ENCODE measurements at places on chromosomes 2 and 18.

- no peak for DNase-seq
These were observed 395.6 kb downstream of the RND3 start for GRCh38 chr2:150091846-150092245.

DNA sequence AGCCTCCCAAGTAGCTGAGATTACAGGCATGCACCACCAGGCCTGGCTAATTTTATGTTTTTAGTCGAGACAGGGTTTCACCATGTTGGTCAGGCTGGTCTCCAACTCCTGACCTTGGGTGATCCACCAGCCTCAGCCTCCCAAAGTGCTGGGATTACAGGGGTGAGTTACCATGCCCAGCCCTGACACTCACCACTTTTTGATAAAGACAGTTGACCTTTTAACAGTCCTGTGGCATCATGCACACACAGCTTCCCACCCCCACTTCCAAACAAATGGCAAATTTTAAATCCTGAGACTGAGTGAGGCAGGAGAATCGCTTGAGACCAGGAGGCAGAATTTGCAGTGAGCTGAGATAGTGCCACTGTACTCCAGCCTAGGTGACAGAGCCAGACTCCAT lies 6.2 kb upstream of the DNAJB2 start:
- no peak for DNase-seq

- DNase-seq = no peak
These were observed 132.1 kb downstream of the NFATC1 start for GRCh38 chr18:79527656-79528315.

- DNase-seq = no peak
These were observed 158.7 kb downstream of the CLIP4 start for GRCh38 chr2:29273685-29274611.

GRCh38 chr2:36329746-36330472 lies 25.7 kb upstream of the CRIM1 start:
- DNase-seq = no peak

DNA sequence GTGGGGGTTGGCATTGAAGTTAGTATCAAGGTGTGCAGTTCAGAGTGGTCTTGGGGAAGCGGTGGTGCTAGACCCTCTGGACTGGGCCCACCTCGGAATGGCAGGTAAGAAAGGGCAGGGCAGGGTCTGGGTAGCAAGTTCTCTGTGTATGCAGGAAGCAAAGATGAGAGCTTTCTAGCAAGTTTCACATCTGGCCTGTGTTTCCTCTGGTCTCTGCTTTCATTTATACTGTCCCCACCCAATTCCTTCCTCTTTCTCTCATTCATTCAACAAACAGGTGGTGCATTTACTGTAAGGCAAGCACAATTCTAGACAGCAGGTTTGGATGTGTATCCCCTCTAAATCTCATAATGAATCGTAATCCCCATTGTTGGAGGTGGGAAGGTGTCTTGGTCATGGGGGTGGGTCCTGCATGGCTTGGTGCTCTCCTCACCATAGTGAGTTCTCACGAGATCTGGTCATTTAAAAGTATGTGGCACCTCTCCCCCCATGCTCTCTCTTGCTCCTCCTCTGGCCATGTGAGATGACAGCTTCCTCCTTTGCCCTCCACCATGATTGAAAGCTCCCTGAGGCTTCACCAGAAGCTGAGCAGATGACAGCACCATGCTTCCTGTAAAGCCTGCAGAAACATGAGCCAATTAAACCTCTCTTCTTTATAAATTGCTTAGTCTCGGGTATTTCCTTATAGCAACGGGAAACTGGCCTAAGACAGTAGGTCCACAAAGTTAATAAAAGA lies 51.8 kb downstream of the PKDCC start:
- DNase-seq = no peak

- no peak for DNase-seq
These were observed 46.4 kb upstream of the ODC1 start for GRCh38 chr2:10494351-10495066.

- no peak for DNase-seq
These were observed 1167.5 kb downstream of the DPP10 start for GRCh38 chr2:115609978-115610377.

DNA sequence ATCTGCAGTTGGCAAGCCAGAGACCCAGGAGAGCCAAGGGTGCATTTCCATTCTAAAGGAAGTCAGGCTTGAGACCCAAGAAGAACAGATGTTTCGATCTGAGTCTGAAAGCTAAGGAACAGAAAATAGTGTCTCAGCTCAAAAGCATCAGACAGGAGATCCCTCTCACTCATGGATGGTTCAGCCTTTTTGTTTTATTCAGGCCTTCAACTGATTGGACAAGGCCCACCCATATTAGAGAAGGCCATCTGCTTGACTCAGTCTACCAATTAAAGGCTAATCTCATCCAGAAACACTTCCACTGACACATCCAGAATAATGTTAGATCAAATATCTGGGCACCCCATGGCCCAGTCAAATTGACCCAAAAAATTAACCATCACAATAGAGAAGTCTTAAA lies 255.0 kb downstream of the TXNL1 start:
- DNase-seq = no peak

DNA sequence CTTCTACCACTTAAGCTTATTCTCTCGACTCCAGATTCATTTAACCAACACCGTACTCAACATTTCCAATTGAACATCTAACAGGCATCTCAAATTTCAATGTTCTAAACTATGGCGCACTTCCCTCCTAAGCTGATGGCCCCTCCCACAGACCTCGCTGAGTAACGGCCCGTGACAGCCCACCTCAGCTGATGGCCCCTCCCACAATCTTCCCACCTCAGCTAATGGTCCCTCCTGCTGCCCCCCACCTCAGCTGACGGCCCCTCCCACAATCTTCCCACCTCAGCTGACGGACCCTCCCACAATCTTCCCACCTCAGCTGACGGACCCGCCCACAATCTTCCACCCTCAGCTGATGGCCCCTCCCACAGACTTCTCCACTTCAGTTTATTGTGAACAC lies 57.1 kb upstream of the TSPYL6 start:
- no peak for DNase-seq

DNA sequence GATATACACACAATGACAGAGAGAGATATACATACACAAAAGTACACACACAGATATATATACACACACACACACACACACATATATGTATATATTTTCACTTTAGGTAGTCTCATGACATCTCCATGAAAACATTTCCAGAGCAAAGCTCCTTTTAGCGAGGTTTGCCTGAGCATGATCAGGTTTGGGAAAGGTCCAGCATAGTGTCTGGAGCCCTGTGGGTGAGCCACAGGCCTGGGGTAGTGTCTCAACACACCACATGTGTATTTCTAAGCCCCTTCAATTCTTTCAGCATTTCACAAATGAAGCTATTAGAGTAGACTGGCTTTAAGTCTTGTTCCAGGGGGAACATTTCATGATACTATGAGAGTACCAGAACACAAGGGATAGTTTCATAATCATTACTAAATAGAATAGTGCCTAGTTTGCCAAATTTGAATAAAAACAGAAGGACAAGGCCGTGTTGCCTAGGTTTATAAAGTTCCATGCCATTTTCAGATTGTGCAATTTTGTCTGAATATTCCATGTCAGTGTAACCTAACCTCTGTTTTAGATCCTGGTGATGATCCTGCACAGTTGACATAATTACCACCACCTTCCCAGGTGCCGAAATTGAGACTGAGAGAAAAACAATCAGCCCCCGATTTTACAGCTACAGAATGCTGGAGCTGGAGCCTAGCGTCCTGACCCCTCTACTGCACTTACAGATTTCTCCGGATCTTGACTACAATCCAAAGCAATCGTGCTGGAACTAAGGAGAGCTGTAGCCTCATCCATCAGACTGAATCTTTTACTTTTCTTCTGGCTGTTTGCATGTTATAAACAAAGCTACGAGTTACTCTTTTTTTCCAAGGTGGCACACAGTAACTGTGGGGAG lies 332.7 kb downstream of the CYRIA start:
- DNase-seq = no peak

DNA sequence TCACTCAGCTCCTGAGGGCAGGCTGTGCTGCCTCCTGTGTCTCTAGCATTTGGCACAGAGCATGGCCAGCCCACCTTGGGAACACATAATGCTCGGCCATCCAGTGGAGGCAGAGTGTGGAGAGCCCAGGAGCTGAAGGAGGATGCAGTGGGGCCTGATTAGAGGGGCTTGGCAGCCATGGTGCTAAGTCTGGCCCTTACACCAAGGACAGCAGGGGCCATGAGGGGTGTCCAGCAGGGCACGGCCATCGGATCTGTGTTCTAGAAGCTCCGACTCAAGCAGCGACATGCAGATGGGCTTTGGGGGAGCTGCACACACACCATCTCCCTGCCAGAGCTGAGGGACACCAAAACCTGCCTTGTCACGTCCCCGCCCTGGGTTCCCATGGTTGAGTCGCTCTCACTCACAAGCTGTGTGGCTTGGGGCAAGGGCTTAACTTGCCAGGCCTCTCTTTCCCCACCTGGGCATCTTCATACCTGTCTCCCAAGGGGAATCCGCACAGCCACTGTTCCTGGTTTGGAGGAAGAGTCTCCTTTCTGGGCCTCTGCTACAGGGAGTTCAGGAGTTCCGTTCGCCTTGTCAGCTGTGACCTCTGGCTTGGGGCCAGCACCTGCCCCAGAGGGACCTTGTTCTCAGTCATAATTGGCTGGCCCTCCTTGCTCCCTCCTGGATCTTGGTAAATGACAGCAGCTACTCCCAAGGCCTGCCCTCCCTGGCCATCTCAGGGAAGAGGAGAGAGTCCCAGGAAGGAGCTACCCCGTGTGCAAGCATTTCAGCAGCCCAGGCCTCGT lies 1.3 kb upstream of the TOGARAM2 start:
- DNase-seq = peak; percentile 29

- DNase-seq = peak; percentile 60
These were observed 891 bp upstream of the FTCDNL1 start for GRCh38 chr2:199851883-199852282.

DNA sequence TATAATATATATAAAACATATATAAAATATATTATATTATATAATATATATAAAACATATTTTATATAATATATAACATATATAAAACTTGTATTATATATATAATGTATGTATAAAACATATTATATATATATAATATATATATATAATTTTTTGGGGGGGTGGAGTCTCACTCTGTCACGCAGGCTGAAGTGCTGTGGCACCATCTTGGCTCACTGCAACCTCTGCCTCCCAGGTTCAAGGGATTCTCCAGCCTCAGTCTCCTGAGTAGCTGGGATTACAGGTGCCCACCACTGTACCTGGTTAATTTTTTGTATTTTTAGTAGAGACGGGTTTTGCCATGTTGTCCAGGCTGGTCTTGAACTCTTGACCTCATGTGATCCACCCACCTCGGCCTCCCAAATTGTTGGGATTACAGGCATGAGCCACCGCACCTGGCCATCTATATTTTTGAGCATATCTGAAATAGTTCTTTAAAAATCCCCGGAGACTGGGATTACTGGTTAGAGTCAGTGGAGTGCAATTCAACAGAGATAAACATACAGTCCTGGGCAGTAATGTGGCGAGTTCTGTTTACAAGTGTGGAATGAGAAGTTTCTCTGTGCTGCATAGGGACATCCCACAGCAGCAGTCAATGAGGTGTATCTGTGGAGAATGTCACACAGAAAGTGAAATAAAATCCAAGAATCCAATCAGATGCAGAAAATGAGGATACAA lies 208.4 kb downstream of the MYCN start:
- no peak for DNase-seq

DNA sequence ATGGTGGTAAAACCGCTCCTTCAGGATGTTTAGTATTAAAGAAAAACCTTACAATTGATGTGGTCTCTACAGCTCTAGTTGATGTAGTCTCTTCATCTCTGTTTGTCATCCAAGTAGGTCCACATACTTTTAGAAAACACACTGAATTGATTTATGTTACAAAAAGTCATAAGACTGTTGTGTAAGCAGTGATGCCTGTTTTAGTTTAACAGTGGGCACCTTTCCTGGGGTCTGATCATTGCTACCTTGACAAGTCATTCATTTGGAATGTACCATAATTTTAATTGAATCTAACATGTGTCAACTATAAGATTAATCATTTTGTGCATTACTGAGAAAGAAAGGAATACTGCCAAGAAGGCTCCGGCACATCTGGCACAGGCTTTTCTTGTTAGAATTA lies 34.3 kb downstream of the GIGYF2 start:
- DNase-seq = no peak

DNA sequence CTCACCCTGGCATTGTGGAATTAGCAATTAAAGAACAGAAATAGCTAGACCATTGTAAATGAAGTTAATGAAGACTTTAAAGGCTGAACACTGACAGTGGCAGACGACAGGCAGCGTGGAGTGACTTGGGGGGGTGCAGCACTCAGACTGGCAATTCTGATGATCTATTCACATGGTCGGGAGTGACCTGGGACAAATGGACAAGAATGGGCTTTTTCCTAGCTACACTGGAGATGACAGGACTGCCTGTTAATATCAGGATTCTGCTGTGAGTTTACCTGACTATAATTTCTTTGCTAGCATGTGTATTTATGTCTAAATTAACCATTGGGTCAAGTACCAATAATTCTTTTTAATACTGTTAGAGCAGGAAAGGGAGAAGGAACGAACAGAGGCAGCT lies 199.6 kb downstream of the FBXO15 start:
- DNase-seq = no peak

GRCh38 chr2:219204425-219205164 lies 2.0 kb upstream of the ZFAND2B start:
- DNase-seq = no peak

GRCh38 chr2:168819050-168819715 lies 16.7 kb downstream of the NOSTRIN start:
- no peak for DNase-seq

DNA sequence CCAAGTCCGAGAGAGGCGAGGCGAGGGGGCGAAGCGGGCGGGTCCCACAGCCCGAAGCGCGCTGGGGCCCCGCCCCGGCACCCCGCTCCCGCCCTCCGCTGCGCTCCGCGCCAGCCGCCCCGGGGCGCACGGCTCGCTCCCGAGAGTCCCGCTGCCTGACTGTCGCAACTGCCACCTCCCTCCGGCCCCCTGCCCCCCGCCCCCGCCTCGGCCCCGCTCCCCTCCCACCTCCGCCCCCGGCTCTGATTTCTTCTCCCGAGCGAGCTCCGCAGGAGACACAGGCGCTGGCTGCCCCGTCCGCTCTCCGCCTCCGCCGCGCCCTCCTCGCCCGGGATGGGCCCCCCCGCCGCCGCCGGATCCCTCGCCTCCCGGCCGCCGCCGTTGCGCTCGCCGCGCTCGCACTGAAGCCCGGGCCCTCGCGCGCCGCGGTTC lies at the start of gene WNT6:
TSS of gene WNT6 (plus strand) at position 250 of the 432 bp plus-strand sequence. CDS start 233 bp downstream, outside the sequence.
- peak; percentile 69 for DNase-seq

- peak; percentile 96 for DNase-seq
These were observed at the start of gene CTNNA2 for GRCh38 chr2:79512442-79513401. Gene CTNNA2 (plus strand): TSS chr2:79513051.

GRCh38 chr2:199804831-199805230 lies 46.2 kb downstream of the FTCDNL1 start:
- DNase-seq = no peak

DNA sequence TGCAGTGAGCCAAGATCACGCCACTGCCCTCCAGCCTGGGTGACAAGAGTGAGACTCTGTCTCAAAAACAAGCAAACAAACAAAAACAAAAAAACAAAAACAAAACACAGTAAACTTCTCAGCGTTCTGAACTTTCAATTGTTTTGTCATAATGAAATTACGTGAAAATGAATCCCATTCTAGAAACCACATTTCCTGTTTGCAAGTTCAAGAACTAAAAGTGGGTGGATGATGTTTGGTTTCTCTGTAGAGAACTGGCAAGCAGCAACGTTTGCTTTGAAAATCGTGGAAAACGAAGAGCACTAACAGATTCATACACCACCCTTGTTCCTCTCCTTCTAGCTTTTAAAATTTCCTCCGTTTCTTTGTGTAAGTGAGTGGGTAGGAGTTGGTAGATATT lies 226.1 kb upstream of the LYPD1 start:
- no peak for DNase-seq

Data from D341Med (cell line).